ENCODE measurements at places on chromosomes 4 and X.

DNA sequence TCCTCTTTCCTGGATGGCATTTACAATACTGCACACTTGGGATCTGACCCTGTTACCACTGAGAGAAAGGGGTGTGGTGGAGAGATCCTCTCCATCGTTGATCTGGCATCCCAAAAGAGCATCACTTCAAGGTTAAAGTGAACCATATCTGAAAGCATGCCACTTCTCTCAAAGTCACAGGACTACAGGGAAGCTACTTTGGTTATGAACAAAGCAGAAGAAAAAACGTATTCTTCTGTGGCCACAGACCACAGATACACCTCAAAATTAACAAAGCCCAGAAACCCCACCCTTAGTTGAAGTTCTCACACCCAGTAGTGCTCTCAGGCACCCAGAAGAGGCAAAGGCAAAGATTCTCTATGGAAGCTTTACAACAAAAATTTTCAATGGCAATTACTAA is 108.3 kb downstream of the JADE1 start:
- DNase-seq, result no peak

DNA sequence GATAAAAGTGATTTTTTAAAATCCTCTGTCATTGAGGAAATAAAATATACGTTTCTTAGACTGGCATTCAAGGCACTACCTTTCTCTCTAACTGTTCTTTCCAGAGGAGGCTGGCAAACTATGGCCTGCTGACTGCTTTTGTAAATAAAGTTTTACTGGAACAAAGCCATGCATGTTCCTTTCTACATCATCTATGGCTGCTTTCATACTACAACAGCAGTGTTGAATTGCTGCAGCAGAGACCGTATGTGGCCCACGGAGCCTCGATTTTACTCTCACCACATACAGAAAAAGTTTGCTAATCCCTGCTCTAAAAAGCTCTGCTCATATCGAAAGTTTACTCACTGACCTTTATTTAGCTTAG is 20.2 kb downstream of the SETD7 start:
- DNase-seq, result no peak

DNA sequence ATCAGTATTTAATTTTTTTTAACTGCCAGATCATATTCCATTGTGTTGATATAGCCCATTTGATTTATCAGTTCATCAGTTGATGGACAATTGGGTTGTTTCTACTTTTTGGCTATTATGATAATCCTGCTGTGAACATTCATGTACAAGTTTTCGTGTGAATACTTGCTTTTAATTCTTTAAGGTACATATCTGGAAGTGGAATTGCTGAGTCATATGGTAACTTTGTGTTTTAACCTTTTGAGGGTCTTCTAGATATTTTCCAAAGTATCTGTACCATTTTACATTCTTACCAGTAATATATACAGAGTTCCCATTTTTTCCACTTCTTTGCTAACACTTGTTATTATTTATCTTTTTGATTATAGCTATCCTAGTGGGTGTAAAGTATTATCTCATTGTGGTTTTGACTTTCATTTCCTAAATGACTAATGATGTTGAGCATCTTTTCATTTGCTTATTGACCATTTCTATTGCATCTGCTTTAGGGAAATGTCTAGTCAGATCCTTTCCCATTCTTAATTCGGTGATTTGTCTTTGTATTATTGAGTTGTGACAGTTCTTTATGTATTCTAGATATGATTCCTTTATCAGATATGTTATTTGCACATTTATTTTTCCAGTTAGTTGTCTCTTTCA is 75.2 kb upstream of the NUDT6 start:
- DNase-seq, result no peak

DNA sequence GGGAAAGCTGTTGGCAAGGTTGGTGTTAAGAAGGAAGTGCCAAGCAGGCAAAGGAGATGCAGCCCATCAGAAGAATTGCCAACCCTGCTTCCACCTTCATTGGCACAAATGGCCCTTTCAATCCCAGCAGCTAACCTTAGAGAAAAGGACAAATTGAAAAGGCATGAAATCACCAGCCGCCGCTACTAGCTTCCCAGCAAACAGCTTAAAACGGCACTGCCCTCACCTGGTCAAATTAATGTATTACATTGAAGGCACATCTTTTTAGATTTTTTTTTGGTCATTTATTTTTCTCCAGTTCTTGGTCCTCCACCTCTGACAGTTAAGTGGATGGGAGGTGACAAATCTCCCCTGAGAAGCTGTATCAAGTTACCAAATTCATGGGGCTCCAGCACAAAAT is 51.0 kb upstream of the NHSL2 start:
- peak; percentile 9 for DNase-seq

DNA sequence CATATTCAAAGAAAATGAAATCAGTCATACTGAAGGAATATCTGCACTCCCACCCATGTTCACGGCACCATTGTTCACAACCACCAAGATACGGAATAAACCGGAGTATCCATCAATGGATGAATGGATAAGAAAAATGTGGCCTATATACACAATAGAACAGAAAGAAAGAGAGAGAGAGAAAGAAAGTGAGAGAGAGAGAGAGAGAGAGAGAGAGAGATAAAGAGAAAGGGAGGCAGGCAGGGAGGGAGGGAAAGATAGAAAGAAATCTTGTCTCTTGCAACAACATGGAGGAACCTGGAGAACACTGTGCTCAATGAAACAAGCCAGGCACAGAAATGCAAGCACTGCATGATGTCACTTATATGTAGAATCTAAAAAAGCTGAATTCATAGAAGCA is 52.4 kb downstream of the ANKRD17 start:
- no peak for DNase-seq

GRCh38 chr4:41561244-41561643 is 23.3 kb downstream of the LIMCH1 start:
- no peak for DNase-seq

- no peak for DNase-seq
These were observed 270.1 kb downstream of the GALNTL6 start for GRCh38 chr4:172083272-172083671.

- no peak for DNase-seq
These were observed 65.0 kb downstream of the ZFX start for GRCh38 chrX:24214568-24214967.

- DNase-seq, result no peak
These were observed 2371.8 kb downstream of the PCDH7 start for GRCh38 chr4:33091961-33092360.

- no peak for DNase-seq
These were observed 92.7 kb downstream of the LARP1B start for GRCh38 chr4:128153800-128154199.

DNA sequence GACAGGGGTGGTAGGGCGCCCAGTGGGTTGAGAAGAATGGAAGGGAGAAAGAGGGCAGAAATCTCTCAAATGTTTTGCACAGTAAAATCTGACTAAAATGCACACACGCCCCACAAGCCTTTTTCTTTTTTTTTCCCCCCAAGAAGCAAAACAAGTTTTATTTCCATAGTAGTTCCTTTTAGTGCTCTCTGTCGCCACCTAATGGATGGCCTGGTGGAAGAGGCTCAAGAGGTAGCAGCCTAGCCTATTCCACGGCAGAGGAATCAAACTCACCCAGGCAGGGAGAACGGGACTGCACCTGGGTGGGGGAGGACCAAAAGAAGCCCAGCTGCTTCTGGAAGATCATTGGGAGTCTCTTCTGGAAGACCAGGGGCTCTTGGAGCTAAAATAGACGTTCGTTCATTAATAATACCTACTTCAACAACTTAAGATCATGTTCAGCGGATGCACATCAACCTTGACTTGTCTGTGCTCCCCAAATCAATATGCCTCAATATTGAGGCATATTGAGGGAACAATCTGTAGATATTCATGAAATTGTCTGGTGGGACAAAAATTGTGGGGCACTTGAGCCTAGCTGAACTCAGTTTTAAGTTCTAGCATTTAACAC is 31.6 kb upstream of the IRAK1 start:
- peak; percentile 52 for DNase-seq

- DNase-seq, result no peak
These were observed 29.5 kb upstream of the GPR78 start for GRCh38 chr4:8550691-8551090.
